Esophagus squamous epithelium (tissue), 5 donors: ENCODE measurements at places on chromosomes 1 and 21.

DNA sequence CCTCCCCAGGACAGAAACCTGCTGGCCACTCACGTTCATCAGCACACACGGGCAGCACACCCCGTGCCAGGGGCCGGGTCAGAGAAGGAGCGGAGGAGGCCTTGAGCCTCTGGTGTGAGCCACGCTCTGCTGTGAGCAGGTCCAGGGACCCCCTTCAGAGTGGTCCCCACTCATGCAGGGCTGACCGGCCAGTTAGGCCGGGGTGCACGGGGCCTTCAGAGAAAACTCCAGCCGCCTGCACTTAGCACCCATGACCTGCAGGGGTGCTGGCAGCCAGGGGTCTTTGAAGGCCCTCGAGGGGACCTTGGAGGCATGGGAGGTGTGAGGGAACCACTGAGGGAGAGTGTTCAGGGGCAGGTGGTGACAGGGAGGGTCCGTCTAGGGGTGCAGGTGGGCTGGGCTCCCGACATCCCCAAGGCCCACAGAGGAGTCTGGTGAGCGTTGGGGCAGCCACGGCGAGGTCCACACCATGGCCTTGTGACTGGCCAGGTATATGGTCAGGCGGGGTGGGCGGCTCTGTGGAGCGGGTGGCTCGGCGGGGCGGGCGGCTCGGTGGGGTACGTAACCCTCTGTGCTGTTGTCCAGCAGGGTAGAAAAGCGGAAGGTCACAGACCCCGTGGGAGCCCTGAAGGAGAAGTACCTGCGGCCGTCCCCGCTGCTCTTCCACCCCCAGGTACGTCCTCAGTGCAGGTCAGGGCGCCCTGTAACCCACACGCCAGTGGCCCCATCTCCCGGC lies 40.3 kb upstream of the ARHGEF16 start:
- no peak overlapping the region for H3K27ac ChIP-seq
- no peaks in the 10 kb centered on the region for H3K27me3 ChIP-seq
- no peak for DNase-seq
- peaks cover 11% of the 10 kb centered on the region for H3K4me1 ChIP-seq
- H3K36me3 ChIP-seq = no peaks in the 10 kb centered on the region
- no peak overlapping the region for H3K4me3 ChIP-seq

DNA sequence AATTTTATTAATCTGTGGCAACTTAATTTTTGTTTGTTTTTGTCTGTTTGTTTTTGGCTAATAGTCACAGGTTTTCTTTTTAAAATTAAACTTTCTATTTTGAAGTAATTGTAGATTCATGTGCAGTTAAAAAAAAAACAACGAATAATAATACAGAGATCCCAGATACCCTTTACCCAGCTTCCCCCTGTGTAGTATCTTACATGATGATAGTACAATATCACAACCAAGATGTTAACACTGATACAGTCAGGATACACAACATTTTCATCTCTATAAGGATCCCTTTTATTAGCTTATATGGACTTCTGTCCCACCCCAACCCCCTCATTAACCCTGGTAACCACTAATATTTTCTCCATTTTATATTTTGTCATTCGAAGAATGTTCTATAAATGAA lies 5.9 kb downstream of the VPS45 start:
- peaks cover 14% of the 10 kb centered on the region for H3K4me1 ChIP-seq
- no peaks in the 10 kb centered on the region for H3K27me3 ChIP-seq
- H3K36me3 ChIP-seq = peaks cover 7% of the 10 kb centered on the region
- no peak for DNase-seq

- no peaks in the 10 kb centered on the region for H3K36me3 ChIP-seq
- no peak for DNase-seq
- H3K4me3 ChIP-seq = no peak overlapping the region
- H3K27me3 ChIP-seq = no peaks in the 10 kb centered on the region
Observed at GRCh38 chr1:117013309-117013858, 11.8 kb downstream of the CD101 start.

DNA sequence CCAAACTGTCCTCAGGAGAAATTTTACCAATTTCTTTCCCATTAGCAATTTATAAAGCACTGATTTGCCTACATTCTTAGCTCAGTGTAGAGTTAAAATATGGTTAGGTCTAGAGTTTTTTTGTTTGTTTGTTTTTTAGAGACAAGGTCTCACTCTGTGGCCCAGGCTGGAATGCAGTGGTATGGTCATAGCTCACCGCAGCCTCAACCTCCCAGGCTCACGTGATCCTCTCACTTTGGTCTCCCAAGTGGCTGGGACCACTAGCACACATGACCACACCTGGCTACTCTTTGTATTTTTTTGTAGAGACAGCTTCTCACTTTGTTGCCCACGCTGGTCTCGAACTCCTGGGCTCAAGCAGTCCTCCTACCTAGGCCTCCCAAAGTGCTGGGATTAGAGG lies 10.6 kb upstream of the RALGPS2 start:
- H3K36me3 ChIP-seq = no peaks in the 10 kb centered on the region
- no peak overlapping the region for H3K27ac ChIP-seq
- DNase-seq = no peak
- H3K27me3 ChIP-seq = no peaks in the 10 kb centered on the region

DNA sequence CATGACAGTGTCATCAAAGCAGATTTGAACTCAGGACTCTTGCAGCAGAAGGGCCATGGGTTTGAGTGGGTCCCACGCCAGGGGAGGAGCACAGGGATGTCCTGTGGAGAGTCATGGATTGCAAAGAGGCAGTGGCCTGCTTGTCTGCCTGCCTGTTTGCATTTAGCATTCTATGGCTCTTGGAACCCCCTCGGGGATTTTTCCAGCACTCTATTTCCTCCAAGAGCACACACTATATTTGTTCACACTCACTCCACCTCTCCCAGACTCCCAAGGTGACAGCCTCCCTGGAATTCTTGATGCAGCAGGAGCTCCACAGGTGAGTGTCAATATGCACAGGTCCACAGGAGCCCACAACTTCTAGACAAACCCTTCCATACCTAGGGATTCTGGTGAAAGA lies 73.1 kb upstream of the LRRN2 start:
- H3K4me3 ChIP-seq = no peak overlapping the region
- no peak overlapping the region for H3K27ac ChIP-seq
- H3K4me1 ChIP-seq = peaks cover under 1% of the 10 kb centered on the region
- no peak for DNase-seq
- no peaks in the 10 kb centered on the region for H3K27me3 ChIP-seq

DNA sequence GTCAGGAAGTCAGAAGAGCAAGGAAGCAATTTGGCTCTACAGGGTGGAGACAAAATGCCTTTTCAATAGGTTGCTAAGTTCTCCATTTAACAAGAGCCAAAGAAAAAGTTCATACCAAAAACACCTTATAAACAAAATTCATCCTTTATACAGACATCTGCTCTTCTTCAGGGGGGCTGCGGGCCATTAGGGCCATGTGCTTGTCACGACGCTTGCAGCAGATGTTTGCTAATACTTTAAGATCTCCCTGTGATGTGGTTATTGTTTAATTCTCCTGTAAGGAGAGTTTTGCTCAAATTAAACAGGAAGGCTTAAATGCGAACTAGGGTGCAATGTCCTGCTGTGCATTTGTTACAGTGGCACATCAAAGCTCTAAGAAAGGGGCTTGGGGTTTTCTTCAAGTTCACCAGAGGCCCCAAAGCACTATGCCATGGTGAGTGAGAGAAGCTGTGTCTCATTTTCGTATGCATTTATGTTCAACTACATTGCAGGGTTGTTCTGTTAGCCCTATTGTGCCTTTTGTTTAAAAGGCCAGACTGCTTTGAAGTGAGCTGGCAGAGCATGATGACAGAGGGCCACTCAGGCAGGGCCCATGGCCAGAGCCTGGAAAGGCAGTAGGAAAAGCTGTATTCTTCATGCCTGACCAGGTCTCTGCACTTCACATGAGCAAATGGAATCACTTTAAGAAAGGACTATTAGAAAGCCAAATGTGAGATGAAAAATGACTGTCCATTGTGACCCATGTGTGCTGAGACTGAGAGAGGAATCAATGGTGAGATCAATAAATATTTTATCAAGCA lies 24.8 kb upstream of the NTPCR start:
- no peaks in the 10 kb centered on the region for H3K36me3 ChIP-seq
- DNase-seq = no peak
- no peaks in the 10 kb centered on the region for H3K4me1 ChIP-seq
- H3K4me3 ChIP-seq = no peak overlapping the region

GRCh38 chr1:81800695-81801650 lies at the start of gene ADGRL2:
Gene ADGRL2, plus strand, starts transcription at chr1:81800934. Its CDS starts 36,051 bp downstream, at chr1:81836985.
- H3K27ac ChIP-seq = peak within 1 kb of the TSS; percentile 97
- no peaks in the 10 kb centered on the region for H3K27me3 ChIP-seq
- H3K4me3 ChIP-seq = peak within 1 kb of the TSS; percentile 47
- peaks cover 4% of the 10 kb centered on the region for H3K4me1 ChIP-seq
- no peak for DNase-seq
- no peaks in the 10 kb centered on the region for H3K36me3 ChIP-seq

GRCh38 chr1:17520473-17521319 lies 18.8 kb upstream of the ARHGEF10L start:
- H3K36me3 ChIP-seq = no peaks in the 10 kb centered on the region
- DNase-seq = no peak
- peak overlapping the region; percentile 68 for H3K27ac ChIP-seq

GRCh38 chr1:173267453-173267945 lies 60.4 kb upstream of the TNFSF4 start:
- DNase-seq = no peak
- no peak overlapping the region for H3K27ac ChIP-seq
- no peak overlapping the region for H3K4me3 ChIP-seq
- no peaks in the 10 kb centered on the region for H3K27me3 ChIP-seq
- H3K36me3 ChIP-seq = no peaks in the 10 kb centered on the region

DNA sequence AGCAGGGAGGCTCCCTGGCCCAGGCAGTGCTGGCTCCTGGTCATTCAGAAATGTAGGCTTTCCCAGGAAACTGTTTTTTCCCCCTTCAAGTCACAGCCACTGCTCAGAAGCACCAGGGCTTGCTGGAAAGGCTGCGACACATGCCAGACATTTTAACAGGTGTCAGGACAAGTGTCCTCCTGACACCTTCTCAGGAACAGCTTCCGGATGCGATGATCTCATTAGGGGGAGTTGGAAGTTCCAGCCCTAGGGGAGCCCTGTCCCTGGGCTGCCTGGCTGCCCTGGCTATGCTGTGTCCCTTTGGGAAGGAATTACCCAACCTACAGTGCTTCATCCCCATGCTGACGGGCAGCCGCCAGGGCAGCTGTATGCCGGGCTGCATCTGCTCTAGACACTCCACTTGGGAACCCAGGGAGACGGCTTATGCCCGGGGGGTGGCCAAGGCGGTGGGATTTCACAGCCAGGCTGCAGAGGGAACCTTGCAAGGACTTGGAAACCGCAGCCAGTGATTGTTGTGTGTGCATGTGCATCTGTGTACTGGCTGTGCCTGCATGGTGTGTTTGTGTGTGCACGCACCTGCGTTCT lies 41.8 kb downstream of the AJAP1 start:
- H3K36me3 ChIP-seq = no peaks in the 10 kb centered on the region
- no peak overlapping the region for H3K4me3 ChIP-seq
- H3K4me1 ChIP-seq = no peaks in the 10 kb centered on the region

DNA sequence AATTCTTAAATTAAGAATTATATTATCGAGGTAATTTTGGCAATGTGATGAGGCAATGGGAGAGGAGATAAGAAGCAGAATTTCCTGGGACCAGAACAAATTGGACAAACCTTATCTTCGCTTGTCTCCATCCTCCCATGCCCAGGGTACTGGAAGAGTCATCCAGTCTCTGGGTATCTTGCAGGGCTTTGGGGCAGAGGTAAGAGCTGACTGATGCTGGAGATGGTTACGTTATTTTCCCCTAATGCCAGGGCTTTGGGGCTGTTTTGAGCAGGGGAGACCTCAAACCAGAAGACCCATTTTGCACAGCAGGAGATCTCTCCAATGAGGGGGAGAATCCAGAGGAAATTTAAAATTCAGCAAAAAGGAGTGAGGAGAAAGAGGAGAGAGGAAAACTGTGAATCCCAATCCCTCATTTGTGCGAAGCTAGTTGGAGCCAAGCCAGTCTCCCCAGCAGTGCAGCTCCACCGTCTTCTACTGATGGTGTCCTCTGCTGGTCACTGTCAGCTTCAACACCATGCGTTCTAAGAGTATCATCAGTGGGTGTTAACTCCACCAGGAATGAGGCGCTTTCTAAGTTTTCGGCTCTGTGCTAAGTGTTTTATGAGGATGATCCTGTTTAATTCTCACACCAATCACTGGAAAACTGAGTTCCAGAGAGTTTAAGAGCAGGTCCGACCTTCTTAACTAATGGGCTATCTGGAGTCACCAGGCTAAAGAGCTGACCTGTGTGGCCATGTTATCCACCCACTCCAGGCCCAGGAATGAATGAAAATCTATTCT lies 86.8 kb upstream of the CD34 start:
- no peak overlapping the region for H3K4me3 ChIP-seq
- H3K27me3 ChIP-seq = peaks cover 8% of the 10 kb centered on the region
- peaks cover 8% of the 10 kb centered on the region for H3K4me1 ChIP-seq
- DNase-seq = no peak
- H3K36me3 ChIP-seq = no peaks in the 10 kb centered on the region

DNA sequence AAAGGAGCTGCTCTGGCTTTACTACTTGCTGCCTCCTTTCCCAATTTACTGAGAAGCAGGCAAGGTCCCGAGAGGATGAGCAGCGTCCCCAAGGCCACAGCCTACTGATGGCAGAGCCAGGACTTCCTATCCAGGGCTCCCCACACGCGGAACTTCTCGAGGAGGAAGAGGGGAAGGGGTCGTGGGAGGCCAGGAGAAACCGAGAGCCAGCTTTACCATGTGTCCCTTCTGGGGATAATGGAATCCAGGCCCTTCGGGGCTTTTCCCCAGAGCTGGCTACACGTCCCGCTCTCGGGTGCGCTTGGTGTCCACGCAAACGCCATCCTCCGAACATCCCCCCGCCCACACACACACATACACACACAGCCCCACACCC lies 4.3 kb upstream of the CCN1 start:
- peak overlapping the region; percentile 94 for H3K27ac ChIP-seq
- DNase-seq = no peak
- peaks cover 5% of the 10 kb centered on the region for H3K4me1 ChIP-seq
- no peaks in the 10 kb centered on the region for H3K36me3 ChIP-seq
- peak overlapping the region; percentile 47 for H3K4me3 ChIP-seq

DNA sequence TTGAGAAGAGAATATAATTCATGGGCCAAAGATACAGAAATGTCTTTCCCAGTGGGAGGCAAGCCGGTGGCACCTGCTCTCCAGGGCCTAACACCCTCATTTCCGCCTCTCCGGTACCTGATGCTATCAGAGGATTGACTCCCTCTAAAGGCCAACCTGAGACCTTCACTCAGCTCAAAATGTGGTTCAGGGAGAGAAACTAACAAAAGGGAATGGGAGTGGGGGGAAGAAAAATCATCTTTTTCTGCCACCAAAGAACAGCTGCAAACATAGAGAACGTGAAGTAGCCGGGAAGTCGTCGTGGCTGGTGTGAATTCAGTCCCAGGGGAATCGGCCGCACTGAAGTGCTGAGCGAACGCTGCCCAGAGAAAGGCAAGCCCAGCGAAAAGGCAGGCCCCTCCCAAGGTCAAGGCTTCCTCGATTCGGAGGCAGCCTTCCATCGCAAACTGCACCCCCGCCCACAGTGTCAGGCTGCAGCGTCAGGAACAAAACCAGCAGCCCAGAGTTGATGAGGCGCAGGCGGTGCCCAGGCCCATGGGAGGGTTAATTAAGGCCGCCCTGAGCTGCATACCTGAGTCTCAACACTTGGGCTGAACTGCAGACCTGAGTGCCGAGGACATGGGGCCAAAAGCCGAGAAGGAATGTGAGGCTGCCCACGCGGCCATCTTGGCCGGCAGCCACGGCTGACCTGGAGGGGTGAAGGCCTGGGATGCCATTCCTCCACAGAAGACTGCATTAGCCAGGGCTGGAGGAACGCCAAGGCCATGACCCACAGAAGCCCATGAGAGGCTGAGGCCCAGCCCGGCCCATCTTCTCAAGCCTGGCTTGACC lies 160.2 kb downstream of the PSMG1 start:
- H3K27ac ChIP-seq = peak overlapping the region; percentile 77
- peaks cover 17% of the 10 kb centered on the region for H3K4me1 ChIP-seq
- no peak overlapping the region for H3K4me3 ChIP-seq

- H3K36me3 ChIP-seq = no peaks in the 10 kb centered on the region
- H3K4me3 ChIP-seq = no peak overlapping the region
- no peaks in the 10 kb centered on the region for H3K4me1 ChIP-seq
- no peak for DNase-seq
Observed at GRCh38 chr1:208343226-208343625, 99.0 kb upstream of the PLXNA2 start.
